ENCODE measurements at places on chromosomes 5 and 9.

GRCh38 chr9:111271481-111272080, 58.4 kb downstream of the OR2K2 start:
- no peak for DNase-seq

DNA sequence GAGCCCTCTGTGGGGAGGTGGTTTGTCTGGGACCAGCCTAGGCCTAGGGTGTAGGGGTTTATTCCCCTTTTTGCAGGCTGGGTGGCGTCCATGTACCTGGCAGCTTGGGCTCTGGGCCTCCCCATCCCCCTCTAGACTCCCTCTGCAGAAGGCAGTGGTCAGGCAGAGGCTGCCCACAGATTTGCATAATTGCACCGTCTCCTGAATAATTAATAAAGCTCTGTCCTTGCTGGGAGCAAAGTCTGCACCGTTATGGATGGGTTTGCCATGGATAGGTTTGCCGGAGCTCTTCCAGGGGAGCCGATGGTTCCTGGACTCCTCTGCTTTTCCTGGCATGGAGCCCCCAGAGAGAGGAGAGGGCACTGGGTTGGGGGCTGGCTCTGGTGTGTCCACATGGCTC, 60.4 kb downstream of the DAB2IP start:
- no peak for DNase-seq

DNA sequence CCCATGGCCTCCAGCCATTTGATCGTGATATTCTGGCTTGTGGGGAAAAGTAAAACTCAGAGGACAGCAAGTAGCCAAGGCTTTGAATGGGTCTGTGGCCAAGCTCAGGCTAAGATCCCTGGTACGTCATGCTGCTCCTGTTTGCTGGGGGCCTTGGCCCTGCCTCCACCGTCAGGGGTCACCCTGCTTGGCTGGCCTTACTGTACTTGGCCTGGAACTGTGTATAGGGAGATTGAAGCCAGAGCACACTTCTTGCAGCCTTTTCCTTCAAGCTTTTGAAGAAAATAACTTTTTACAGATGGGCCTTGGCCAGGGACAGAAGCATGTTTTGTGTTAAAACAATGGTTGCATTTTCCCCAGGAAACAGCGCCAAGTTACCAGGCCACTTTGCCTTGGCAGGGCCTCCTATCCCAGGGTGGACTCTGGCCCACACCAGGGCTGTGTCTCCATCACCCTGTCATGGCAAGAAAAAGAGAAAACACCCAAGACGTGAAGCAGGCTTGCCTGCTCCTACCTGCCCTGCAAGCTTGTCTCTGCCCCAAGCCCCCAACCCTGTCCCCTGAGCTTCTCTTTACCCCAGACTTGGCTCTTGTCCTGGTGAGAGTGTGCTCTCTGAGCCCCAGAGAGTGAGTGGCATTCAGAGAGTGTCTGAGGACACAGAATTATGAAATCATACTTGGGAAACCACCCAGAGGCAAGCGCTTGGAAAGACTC, 286.9 kb downstream of the GADD45G start:
- no peak for DNase-seq

DNA sequence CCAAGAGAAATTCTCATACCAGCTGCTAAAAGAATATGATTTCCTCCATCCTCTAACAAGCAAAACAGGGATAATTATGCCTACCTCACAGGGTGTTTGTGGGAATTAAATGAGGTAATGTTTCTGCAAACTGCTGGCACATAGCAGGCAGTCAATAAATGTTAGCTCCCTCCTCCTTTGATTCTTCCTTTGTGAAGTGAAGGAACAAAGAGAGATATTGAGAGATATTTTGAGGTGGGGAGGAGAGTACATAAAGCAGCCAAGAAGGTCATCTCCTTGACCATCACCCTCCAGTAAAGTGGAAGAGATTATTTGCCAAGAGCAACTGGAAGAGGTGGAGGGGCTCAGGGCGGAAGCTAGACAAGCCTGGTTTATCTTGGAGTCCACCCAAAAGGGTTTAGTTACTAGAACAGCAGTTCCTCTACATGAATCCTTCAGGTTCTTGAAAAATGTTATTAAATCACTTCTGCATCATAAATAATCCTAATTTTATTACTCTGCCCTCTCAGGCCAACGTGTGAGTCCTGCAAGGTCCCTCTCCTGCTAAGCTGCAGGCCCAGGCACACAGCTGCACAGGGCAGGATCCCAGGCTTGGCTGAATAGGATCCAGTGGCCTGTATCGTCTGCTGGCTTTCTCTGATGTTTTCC, 35.0 kb upstream of the TLE1 start:
- no peak for DNase-seq

DNA sequence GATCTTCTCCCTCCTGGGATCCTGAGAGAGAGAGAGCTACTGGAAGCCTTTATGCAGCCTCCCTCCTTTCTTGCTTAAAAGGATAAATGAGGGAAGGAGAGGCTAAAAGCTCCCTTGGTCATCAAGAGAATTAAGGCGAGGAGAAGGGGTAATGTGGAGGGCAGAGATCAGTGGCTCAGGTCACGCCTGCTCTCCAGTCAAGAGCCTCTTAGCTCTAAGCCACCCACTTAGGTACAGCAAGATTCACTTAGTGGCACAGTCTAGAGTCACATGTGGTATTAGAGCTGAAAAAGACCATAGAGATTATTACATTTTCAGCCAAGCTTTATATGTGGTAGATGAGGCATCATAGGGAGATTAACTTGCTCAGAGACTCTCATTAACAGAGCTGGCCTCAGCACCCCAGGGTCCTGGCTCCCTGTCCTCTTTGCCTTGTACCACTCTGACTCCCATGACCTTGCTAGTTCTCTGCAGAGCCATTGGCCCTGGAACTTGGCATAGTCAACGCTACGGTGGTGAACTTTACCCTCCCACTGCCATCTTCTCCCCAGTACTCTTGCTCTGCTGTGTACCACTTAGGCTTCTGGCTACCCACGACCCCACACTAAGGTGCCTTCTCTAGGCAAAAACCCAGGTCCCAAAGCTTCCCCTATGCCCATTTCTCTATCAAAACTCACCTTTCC, 37.6 kb downstream of the MFAP3 start:
- no peak for DNase-seq

DNA sequence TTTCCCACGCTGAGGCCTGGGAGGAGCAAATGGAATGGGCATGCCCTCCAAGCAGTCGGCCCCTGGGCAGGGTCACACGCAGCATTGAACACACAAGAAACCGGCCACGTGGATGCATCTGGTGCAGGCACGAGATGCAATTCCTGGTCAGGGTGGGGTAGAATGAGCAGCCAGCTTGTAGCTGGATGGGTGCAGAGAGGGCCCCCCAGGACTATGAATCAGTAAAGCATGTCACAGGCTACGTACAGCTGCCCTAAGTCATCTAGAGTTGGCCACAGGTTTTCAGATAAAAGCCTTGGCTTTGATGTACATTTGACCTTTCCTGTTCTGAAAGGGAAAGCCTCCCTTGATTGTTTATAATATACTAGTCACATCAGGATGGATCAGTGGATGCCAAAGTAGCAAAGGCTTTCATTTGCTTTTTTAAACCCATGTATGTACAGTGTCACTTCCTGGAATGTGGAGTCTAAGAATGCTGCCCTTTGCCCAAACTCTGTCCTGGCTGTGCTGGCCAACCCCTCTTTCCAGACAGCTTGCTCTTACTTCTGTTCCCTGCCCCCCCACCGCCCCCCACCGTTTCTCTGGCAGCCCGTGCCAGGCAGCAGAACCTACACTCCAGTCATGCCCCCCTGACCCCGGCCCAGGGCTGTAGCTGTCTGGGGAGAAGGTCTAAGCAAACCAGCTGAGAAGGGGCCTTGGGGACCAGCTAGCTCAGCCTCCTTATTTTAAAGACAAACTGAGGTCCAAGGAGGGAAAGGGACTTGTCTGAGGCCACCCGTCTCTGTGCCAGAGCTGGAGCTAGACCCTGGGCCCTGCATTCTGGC, 169.2 kb downstream of the HSPA4 start:
- no peak for DNase-seq

DNA sequence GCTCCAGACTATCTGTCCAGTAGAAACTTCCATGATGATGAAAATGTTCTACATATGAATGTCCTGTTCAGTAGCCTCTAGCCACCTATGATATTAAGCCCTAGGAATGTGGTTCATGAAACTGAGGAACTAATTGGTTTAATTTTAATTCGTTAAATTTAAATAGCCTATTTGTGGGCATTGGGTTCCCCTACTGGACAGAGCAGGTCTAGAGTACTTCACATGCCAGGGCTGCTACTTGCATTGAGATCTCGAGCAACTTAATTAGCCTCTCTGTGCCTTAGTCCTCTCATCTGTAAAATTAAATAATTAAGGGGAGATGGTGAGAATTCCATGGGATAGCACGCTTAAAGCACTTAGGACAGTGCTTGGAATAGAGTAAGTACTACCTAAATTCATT, 160.0 kb downstream of the PAPPA start:
- no peak for DNase-seq

DNA sequence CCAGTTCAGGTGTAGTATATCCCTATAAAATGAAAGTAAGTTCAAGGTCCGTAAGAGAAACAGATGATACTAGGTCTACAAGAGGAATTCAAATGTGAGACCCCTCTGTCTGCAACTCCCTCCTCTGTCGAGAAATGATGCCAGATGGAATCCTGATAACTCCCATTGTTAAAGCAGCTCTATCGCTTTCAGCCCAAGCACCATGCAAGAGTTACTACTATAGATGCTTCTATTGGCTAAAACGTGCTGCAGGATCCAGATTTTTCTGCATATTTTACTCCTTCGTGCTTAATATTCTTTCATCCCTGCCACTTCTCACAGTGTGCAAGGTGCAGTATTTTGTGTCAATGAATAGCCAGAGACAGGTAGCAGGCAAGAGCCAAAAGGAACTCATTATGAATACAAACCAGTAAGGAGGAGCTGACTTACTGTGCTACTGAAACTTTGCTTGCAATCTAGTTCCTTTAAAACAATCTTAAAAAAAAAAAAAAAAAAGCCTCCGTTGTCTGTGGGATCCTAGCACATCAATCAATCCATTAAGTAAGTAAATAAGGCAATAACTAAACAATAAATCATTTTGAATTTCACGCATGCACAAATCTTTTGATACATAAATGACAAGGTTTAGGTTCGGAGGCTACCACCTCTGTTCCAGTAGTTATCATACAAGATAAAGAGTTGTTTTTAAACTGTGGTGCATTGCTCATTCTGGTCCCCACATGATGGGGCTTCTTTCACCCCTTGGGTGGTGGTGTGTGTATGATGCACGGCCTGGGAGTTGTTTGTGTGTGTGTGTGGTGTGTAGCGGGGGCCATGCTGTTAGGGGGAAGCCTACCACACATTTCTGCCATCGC, 151.1 kb upstream of the MPDZ start:
- no peak for DNase-seq

GRCh38 chr9:32728181-32728580, 55.2 kb upstream of the TMEM215 start:
- no peak for DNase-seq

GRCh38 chr5:144794922-144795321, 624.2 kb downstream of the KCTD16 start:
- no peak for DNase-seq

DNA sequence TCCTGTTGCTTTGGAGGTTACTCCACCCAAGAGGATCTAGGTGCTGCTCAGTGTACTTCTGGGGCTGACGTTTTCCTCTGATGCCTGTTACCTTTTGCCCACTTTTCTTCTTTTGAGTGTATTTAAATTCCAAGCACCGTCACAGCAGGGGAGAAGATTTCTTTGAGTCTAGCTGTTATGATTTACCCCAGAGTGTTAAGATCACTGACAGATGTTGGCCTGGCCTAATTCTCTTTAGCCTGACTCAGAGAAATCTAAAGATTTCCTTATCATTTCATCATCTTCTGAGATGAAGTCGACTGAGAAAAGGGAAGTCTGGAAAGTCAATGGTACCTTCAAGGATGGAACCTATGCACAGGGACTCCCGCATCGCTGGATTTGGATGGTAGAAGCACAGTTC, 191.5 kb downstream of the FBXL7 start:
- no peak for DNase-seq

- no peak for DNase-seq
Observed at GRCh38 chr9:25716220-25716872, 38.1 kb upstream of the TUSC1 start.

- DNase-seq = no peak
Observed at GRCh38 chr9:76090330-76090729, 199.9 kb downstream of the PCSK5 start.

DNA sequence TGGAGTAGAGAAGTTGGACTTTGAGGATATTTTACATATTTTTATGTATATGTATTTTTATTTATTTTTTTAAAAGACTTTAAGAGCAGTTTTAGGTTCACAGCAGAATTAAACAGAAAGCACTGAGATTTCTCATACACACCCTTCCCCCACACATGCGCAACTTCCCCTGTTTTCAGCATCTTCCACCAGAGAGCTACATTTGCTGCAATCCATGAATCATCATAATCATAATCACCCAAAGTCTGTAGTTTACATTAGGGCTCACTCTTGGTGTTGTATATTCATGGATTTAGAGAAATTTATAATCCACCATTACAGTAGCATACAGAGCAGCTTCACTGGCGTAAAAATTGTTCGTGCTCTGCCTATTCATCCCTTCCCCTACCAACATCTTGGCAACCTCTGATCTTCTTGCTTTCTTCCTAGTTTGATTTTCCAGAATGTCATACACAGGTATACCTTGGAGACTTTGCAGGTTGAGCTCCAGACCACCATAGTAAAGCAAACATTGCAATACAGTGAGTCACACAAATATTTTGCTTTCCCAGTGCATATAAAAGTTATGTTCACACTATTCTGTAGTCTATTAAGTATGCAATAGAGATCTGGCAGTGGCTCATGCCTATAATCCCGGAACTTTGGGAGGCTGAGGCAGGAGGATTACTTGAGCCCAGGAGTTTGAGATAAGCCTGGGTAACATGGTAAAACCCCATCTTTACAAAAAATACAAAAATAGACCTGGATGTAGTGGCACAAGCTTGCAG, 9.6 kb upstream of the CCDC171 start:
- DNase-seq = peak; percentile 61

- no peak for DNase-seq
Observed at GRCh38 chr9:84875193-84875592, 205.7 kb downstream of the NTRK2 start.
